ENCODE measurements at places on chromosomes 1 and 21.

GRCh38 chr1:31700468-31701090 is 3.2 kb downstream of the COL16A1 start:
- no peak for DNase-seq

- DNase-seq: no peak
Measured at GRCh38 chr1:92797961-92798360, 13.1 kb upstream of the EVI5 start.

- DNase-seq: peak; percentile 84
Measured at GRCh38 chr21:38815060-38815405, 9.3 kb downstream of the ETS2 start.

DNA sequence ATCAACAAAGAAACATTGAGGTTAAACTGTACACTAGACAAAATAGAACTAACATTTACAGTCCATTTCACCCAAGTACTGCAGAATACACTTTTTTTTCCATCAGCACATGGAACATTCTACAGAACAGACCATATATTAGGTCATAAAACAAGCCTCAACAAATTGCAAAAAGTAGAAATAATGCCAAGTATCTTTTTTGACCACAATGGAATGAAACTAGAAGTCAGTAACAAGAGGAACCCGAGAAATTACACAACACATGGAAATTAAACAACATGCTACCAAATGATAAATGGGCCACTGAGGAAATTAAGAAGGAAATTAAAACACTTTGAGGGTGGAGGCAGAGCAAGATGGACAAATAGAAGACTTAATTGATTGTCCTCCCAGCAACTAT is 8.4 kb upstream of the C1orf185 start:
- DNase-seq: no peak

DNA sequence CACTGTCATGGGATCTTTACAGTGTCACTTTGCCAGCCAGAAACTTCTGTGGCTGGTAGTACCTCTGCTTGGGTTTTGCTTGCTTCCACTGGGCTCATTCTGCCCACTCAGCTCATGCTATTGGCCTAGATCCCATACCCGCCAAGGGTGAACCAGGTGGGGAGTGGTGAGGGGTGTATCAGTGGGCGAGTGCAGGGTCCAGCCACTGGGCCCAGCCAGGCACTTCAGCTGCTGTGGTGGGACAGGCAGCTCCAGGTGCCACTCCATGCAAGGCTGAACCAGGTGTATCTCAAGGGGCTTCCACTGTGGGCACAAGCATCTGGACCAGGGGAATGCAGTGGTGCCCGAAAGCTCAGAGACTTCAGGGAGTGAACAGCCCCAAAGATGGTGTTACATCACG is 398.2 kb downstream of the NCAM2 start:
- DNase-seq: no peak

DNA sequence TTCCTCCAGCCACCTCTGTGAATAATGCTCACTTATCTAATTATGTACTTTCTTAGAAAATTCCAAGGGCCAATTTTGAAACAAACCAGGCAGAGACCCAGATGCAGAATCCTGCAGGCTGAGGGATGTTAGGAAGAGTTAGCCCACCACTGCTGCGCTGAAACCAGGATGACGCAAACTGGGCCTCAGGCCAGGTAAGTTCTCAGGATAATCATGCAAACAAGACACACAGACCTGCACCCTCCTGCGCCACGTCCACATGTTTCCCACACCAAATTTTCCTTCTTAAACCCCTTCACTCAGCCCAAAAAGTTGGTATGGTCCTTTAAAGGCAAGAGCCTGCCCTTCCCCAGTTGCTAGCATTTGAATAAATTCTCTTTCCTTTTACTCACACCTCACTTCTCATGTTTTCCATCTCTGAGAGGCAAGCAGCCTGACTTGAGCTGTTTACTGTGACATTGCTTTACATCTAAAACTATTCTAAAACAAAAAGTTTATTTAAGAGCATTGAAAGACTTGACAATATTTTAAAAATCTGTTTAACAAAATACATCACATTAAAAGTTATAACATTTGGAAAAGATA is 887.1 kb downstream of the LRRIQ3 start:
- DNase-seq: no peak

DNA sequence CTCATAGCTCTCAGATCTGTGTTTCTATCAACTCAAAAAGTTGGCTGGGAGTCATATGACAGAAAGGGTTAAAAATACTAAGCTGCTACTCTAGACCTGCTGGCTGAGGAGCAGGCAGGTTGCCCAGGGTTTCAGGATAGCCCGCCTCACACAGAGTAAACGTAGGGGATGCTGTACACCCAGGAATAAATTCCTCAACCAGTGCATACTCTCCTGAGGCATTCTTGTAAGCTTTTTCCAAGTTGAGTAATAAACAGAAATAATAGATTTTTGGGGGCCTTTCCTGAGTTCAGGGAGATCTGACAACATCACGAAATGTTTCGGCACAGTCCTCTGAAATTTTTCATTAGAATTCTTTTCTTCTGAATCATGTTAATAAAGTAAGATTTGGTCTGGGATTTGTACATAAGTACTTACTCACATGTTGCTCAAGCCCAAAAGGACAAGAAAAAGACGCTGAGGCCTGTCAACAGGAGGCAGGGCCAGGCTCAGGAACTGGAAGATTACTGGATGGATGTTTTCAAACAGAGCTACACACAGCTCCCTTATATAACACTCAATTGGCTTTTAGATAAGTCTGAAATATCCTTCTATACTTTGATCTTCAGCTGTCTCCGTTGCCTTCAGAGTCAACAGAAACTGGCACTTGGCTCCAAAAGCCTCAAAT is 41.0 kb downstream of the TGFBR3 start:
- no peak for DNase-seq

- DNase-seq: no peak
Measured at GRCh38 chr21:42319851-42320572, 4.8 kb upstream of the TFF3 start.

DNA sequence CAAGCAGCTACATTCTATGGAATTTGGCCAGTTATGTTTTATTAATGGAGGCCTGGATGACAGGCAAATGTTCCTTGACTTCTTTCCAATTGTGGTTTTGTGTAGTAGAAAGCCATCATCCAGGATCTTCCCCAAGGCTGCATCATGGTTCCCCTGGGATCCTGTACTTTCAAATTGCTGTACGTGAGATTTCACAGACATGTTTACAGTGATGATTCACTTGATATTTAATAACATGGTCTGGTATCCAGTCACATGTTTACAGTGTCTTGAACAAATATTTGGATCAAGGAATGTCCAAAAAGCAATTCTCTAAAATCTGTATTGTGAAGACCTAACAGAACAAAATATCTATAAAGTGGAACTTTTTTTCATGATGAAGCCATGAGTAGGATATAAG is 68.3 kb upstream of the ST6GALNAC3 start:
- no peak for DNase-seq

- DNase-seq: no peak
Measured at GRCh38 chr1:241457421-241457820, 62.1 kb downstream of the FH start.

- no peak for DNase-seq
Measured at GRCh38 chr1:219124163-219124562, 49.5 kb upstream of the LYPLAL1 start.

- DNase-seq: no peak
Measured at GRCh38 chr1:77134359-77134758, 84.9 kb downstream of the PIGK start.

DNA sequence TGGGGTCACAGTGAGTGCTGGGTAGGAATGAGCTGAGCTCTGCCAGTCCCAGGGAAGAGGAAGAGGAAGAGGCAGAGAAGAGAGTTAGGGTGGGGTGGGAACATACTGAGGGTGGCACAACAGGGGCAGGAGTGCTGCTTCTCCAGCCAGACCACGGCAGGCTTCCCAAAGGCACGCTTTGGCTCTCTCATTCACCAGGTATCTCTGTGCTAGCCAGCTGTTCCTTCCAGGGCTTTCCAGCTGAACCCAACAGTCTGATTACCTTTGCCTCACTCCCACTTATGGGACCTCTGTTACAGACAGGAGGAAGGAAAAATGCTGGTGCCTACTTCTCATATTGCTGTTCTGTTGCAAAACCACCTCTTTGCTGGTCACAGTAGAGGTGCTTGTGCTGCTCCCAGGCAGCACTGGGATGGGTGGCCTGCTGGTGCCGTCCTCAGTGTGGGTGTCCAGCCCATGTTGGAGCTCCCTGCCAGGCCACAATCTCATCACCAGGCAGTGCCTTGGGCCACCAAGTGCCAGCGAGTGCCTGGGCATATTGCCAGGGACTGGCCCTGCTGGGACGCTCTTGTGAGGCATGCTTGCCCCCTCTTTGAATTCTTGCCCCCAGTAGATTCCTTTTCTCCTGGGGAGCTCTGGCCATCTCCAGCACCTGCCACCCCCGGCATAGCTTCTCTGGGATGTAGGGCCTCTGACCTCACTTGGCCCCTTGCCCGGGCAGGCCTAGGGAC is 2.1 kb downstream of the ADORA1 start:
- DNase-seq: no peak

DNA sequence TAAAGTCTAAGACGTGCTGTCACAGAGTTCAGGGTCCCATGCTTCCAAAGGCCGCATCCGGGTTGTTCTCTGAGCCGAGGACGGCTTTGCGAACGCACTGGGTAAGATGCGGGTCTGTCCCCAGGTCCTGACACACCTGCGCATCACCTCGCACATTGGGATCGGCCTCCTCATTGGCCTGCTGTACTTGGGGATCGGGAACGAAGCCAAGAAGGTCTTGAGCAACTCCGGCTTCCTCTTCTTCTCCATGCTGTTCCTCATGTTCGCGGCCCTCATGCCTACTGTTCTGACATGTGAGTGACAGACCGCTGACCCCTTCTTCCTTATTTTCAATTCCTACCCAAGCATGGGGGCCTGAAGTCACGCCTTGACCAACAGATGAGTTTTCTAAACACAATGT is 25.3 kb downstream of the TFF3 start:
- DNase-seq: no peak

GRCh38 chr1:151596166-151596953 is 15.5 kb upstream of the SNX27 start:
- no peak for DNase-seq

- no peak for DNase-seq
Measured at GRCh38 chr1:153001382-153001781, at the start of gene SPRR3. Gene SPRR3 (plus strand): TSS chr1:153001749. CDS start chr1:153003021, 1,272 bp downstream.

- DNase-seq: no peak
Measured at GRCh38 chr1:220806408-220806807, 19.7 kb downstream of the MTARC1 start.

GRCh38 chr1:113372546-113372945 is 17.8 kb upstream of the MAGI3 start:
- DNase-seq: no peak

DNA sequence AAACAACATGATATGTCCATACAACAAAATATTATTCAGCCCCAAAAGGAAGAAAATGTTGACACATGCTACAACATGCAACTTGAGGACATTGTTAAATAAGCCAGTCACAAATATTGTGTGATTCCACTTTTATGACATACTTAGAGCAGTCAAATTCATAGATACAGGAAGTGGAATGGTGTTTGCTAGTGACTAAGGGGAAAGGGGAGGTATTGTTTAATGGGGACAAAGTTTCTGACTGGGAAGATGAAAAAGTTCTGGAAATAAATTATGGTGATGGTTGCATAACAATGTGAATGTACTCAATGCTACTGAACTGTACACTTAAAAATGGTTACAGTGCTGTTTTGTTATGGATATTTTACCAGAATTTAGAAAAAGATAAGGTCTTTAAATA is 77.7 kb downstream of the RHOU start:
- no peak for DNase-seq

GRCh38 chr1:31299365-31299764 is 2.5 kb downstream of the ZCCHC17 start:
- no peak for DNase-seq

DNA sequence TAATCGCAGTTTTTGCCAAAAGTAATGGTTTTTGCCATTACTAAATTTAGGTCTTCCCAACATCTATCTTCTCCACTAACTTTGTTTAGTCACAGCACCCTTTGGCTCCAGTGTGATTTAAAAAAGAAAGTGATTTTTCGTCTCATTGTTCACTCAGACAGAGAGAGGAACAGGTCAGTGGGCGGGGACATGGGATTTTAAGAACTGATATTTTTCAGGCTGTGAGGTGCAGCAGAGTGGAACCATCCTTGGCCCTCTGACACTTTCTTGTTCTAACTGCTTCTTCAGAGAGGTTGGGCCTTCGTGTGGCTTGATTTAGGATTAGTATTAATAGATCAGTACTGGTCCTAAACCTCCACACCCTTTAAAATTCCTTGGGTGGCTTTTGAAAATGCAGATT is 38.8 kb downstream of the CASQ2 start:
- DNase-seq: no peak

- no peak for DNase-seq
Measured at GRCh38 chr1:71276466-71276865, 195.6 kb upstream of the ZRANB2 start.

DNA sequence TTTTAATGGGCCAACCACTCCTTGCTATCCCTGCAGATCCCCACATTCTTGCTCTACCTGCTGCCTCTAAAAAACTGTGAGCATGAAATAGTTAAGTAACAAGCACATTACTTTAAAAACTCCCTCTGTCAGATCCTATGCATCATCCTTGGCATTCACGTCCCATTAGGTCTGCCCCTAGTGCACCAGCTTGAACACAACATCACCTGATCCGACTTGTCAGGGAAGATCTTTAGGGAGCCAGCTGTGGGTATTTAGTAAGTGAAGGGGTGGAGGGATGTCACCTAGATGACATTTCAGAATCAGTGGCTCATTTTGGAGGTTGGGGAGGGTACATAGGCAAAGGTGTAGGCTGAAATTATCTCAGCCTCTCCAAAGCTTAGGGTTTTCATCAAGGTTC is 33.5 kb downstream of the RXRG start:
- DNase-seq: no peak

DNA sequence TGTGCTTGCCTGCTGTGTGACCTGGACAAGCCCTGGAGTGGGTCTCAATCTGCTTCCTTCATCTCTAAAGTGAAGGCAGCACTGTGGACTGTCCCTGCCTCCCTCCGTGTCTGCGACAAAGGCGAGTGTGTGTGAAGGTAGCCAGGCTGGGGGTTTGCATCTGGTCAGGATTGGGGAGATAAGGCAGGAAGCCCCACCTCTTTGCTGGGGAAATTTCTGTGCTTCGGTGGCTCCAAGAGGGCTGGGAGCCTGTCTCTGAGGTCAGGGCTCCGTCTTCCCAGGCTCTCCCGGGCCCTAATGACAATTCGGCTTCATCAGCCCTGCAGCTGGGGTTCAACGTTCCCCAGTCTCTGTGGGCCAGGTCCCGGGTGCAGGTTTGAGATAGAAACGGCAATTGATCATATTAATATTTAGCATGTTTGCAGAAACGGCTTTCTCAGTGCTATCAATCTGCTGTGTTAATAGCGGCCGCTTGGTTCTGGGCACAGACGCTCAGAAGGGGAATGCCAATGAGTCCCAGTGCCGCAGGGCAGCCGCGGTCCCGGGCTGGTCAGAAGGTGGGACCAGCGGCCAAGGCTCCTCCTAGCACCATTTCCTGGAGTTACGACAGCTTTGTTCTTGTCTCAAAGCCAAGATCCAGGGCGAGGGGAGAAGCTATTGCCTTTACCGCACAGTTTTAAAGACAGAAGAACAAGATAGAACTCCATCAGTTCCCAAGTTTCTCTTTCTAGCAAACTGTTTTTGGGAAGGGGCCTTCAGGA is 105.7 kb downstream of the PRDM16 start:
- DNase-seq: no peak

GRCh38 chr1:15948595-15949452 is 27.1 kb downstream of the ZBTB17 start:
- DNase-seq: no peak

GRCh38 chr21:45620201-45620923 is 23.2 kb upstream of the PCBP3 start:
- no peak for DNase-seq

- no peak for DNase-seq
Measured at GRCh38 chr1:18798946-18799345, 60.5 kb downstream of the TAS1R2 start.

GRCh38 chr1:41708332-41708731 is 210.4 kb downstream of the HIVEP3 start:
- DNase-seq: no peak

- no peak for DNase-seq
Measured at GRCh38 chr1:180923887-180924286, 11.2 kb downstream of the KIAA1614 start.

All from NCI-H187 treated with DMSO at 0.1 percent for 48 hours (cell line).